Activated CD4-positive, alpha-beta T cell treated with anti-CD3 and anti-CD28 coated beads, Interleukin-2, amount 50 U/mL, for 4 hours (primary cell): ENCODE measurements at places on chromosomes 11 and 22.
A peak's percentile ranks its signal among the peaks of the same experiment; 100 is the strongest.

GRCh38 chr11:65540290-65541092, 15.6 kb downstream of the SCYL1 start:
- peak; percentile 82 for DNase-seq

DNA sequence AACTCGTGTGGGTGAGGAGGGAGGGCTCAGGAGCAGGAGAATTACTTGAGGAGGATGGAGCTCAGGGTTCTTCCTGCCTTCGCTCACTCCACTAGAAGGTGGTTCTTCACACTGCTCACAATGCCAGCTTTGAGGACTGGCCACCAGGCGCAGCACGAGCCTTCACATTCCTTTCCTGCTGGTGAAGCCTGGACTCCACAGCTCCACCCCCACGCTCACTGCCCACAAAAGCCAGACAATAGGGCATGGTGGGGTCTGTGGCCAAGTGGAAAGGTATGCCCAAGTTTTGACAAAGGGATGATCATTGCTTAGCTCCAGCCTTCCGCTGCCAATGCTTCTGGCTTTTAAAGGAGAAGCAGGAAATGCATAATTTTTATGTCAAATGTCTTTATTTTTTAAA, 58.0 kb upstream of the FADD start:
- DNase-seq, result no peak

DNA sequence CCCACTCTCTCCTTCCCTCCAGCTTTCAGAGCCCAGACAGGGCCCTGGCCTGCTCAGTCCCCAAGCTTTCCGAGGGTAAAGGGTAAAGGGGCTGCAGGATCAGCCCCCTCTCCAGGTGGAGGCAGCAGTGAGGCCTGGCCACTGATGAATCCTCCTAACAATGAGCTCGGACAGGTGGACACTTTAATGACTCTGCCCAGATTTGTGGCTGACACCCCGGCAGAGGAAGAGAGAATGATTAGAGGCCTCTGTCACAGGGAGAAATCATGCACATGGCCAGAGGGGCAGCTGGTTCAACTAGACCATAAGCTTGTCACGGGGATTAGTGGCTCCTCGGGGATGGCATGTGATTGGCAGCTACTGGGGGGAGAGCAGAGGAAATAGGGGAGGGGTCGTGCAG, 587.5 kb upstream of the B3GAT1 start:
- no peak for DNase-seq

GRCh38 chr22:19641983-19642451, 72.3 kb upstream of the SEPTIN5 start:
- no peak for DNase-seq

- DNase-seq, result no peak
Observed at GRCh38 chr11:13949876-13950275, 12.6 kb upstream of the SPON1 start.

DNA sequence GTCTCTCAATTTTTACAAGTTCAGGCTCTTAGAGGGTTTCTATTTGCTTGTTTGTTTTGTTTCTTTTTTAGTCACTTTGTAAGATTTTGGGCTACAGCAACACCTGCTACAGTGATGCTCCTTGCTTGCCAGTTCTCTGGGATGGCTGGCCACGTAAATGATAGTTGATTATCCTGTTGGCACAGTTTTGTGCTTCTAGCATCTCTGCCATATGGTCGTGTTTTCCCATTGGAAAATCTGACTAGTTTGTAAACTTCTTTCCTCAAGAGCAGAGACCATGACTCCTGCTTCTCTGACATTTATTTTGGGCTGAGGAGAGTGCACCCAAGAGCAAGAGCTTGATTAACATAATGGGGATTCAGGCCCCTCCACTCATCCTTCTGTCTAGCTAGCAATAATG, 1621.6 kb upstream of the RAG2 start:
- no peak for DNase-seq

- DNase-seq, result no peak
Observed at GRCh38 chr11:115590254-115590653, 86.0 kb upstream of the CADM1 start.

DNA sequence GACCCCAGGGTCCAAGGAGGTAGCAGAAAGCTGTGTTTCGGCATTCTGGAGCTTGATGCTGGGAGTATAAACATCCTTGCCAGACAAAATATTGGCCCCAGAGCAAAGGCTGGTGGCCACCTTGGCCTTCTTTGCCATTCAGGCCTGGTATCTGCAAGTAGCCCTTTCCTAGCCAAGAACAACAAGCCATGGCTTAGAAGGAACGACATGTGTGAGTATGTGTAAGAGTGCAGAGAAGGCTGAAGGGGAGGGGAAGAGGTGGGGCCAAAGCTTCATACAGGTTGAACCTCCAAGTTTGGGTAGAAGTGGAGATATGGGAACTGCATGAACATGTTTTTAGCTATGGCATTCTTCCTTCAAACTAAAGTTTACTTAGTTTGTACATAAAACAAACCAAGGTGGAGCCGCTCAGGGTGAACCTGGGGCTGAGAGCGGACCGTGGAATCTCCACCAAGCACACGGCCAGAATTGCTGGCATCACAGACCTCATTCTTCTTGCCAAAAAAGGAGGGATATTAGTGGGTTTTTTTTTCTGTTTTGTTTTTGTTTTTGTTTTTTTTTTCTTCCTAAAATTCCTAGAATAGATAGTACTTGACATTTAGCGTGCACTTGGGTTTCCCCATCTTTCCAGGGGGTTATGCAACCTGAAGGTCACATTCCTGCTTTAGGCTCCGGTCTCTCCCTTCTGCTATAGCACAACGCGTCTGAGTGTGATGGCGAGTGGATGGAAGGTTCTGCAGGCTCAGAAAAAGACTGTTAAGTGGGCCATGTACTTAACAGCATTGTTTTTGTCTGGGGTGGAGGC, 70.9 kb downstream of the ADAMTS15 start:
- no peak for DNase-seq

GRCh38 chr11:911031-911889, 650 bp upstream of the CHID1 start:
- DNase-seq, result peak; percentile 20

DNA sequence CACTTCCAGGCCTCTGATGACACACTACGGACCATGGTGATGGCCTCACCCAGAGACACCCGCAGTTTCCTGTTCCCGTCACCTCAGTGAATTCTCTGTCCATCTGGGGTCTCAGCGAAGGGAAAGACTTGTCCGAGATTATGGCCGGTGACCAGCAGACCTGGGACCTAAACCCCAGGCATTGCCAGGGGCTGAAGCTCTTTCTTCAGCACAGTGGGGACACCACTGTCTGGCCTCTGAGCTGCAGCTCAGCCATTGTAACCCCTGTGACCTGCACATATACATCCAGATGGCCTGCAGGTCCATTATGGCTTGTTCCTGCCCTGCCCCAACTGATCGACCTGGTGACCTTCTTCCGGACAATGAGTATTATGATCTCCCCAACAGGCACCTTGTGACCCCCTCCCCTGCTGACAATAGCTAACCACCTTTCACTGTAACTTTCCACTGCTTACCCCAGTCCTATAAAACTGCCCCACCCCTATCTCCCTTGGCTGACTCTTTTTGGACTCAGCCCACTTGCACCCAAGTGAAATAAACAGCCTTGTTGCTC, 22.3 kb downstream of the CBX7 start:
- DNase-seq, result no peak

GRCh38 chr11:117814766-117815261, 9.7 kb downstream of the FXYD2 start:
- peak; percentile 74 for DNase-seq

DNA sequence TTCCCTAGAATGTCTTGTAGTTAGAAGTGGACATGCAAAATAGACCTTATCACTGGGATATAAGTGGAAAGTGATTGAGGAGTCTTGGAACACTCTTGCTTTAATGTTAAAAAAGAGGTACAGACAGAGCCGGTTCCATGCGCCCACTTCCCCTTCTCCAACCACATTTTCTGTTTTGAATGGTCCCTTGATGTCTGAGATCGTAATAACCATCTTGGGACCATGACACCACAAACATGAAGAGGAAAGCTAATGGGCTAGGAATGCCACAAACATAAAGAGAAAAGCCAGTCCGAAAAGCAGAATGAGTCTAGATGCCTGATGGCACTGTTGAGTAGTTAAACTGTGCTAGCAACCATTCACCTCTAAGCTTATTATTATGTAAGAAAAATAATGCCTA, 54.8 kb upstream of the SPON1 start:
- no peak for DNase-seq

DNA sequence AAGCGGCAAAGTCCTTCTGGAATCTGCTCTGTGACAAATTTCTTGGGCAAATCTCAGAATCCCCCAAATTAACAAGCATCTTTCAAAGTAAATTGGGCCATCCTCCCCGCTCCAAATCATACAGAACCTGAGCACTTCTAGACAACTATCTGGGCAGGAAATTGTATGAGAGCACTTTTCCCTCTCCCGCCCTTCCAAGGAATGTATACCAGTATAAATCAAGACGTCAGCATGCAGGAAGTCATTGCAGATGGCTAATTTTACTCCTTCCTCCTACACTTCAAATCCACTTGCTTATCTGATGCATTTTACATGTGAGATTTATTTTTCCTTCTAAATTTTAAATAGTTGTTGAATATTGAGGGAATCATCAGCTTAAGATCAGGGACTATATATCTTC, 52.1 kb downstream of the NTM start:
- DNase-seq, result no peak

GRCh38 chr22:35023692-35024363, 42.1 kb upstream of the ISX start:
- DNase-seq, result peak; percentile 31

GRCh38 chr11:19428206-19429002, 187.7 kb upstream of the E2F8 start:
- no peak for DNase-seq

GRCh38 chr11:11916981-11917399, 75.2 kb downstream of the USP47 start:
- DNase-seq, result no peak

GRCh38 chr22:35220221-35220620, 37.1 kb upstream of the HMGXB4 start:
- no peak for DNase-seq

DNA sequence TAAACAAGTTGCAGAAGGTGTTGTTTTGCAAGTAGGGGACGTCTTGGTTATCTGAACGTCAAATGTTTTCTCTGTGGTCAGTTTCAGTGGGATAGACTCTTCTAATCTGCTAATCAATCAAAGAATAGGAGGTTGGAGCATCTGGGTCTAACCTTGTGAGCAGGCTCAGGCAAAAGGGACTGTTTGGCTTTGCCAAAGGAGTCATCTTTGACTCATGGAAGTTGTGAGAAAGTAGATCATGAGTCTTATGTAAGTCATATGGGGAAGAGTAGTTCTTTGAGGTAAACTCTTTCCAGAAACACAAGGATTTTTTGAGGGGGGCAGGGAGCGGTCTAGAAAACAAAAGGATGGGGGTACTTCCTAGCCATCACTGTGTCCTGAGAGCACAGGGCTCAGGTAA, 27.1 kb upstream of the TOP3B start:
- DNase-seq, result no peak

- DNase-seq, result no peak
Observed at GRCh38 chr11:28728666-28729065, 620.5 kb downstream of the METTL15 start.

DNA sequence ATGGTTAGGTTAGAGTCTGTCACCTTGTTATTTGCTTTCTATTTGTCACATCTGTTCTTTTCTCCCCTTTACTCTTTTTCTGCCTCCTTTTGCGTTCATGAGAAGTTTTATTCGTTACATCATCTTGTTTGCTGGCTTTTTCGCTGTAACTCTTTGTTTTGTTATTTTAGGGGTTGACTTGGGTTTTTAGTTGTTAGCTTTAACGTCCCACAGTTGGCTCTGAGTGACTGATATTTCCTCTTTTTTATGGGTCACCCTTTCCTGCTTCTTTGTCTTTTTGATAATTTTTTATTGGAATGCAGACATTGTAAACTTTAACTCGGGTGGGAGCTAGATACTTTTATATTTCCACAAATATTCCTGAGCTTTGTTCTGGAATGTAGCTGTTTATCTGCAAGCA, 13.3 kb upstream of the TNNT3 start:
- no peak for DNase-seq

- DNase-seq, result no peak
Observed at GRCh38 chr11:13373216-13373615, 89.8 kb downstream of the BTBD10 start.

GRCh38 chr11:116714902-116715301, 57.9 kb downstream of the BUD13 start:
- no peak for DNase-seq

- DNase-seq, result peak; percentile 37
Observed at GRCh38 chr22:46072110-46072881, 78.0 kb upstream of the PPARA start.

DNA sequence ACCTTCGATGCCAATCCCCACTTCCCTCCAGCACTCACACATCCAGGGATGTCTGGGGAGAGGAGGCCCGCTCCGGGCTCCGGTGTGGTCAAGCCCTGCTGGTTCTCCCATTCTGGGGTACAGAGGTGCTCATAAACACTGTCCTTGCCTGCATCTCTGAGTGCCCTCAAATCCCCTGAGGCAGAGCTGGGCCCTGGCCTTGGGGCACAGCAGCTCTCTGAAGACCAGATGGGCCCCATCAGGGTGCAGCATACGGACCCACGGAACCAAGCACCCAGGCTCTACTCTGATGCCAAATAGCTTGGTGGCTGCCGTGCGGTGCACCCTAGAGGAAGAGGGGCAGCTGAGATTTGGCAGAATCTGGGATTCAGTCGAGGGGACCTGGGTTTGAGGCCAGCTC, 35.7 kb upstream of the NNMT start:
- DNase-seq, result no peak
